ENCODE measurements at places on chromosomes 5 and 9.

DNA sequence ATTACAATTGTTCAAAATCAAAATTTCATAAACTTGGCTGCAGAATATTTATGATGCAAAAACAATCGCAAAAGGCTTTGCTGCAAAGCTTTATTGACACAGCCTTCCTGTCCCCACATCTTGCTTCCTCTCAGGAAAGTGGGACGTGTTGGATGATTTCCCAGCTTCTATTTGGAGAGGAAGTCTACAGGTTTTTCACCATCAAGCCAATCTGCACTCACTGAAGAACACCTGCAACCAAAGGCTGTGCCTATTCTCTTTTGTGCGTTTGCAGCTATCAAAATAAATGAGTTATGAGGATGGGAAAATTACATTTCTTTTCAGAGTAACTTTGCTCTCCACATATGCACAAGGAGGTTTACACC lies 214.4 kb downstream of the PLK2 start:
- no peak for DNase-seq

GRCh38 chr5:88895681-88896501 lies 12.9 kb upstream of the MEF2C start:
- no peak for DNase-seq

- DNase-seq: no peak
These were observed 49.5 kb downstream of the TJP2 start for GRCh38 chr9:69223605-69224004.

- no peak for DNase-seq
These were observed 153.6 kb downstream of the FAM114A2 start for GRCh38 chr5:153885141-153885540.

Measured in stimulated activated CD8-positive, alpha-beta memory T cell treated with anti-CD3 and anti-CD28 coated beads, Interleukin-15, amount 100 ng/mL, for 24 hours (primary cell).